ENCODE measurements at places on chromosomes 13 and 19.

DNA sequence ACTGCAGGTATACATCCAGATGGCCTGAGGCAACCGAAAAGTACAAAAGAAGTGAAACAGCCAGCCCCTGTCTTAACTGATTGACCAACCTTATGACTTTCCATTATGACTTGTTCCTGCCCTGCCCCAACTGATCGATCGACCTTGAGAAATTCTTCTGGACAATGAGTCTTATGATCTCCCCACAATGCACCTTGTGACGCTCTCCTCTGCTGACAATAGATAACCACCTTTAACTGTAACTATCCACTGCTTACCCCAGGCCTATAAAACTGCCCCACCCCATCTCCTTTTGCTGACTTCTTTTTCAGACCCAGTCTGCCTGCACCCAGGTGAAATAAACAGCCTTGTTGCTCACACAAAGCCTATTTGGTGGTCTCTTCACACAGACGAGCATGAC, 11.2 kb downstream of the ZNF83 start:
- no peak for DNase-seq

DNA sequence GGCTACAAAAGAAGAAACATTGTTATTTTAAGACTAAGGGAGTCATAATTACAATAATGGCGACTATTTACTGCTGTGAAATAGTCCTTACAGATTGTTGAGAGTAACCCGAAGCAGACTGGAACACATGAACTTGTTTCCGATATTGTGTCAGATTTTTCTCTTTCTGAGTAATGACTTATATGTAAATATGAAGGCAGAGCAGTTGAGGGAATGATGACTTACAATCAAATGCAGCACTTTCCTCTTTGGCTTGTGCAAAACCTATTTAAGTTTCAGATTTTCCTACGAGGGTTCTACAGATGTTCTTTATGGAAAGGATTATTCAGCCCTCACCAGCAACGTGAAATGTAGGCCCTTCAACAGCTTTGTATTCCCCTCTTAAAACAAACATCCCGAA, 198.6 kb downstream of the RGCC start:
- no peak for DNase-seq

GRCh38 chr13:113120300-113121182, 2.1 kb upstream of the F10 start:
- no peak for DNase-seq

- no peak for DNase-seq
These were observed 240.6 kb downstream of the GGACT start for GRCh38 chr13:100347968-100348367.

DNA sequence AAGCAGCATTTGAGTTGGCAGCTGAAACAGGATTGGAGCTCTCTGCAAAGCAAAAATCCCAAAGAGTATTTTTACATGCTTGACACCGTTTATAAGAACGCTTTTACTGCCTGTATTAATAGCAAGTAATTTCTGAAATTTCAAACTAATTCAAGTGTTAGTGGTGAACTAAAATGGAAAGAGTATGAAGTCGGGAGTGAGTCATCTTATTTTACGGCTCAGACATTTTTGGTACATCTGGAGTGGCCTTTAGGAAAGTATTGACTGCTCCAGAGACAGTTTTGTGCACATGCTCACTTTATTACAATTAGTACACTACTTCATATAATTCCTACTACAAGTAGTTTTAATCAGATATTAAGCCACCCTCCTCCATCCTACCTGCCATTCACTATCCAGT, 167.4 kb downstream of the SLITRK6 start:
- DNase-seq: no peak

- DNase-seq: no peak
These were observed 437.6 kb upstream of the KLF12 start for GRCh38 chr13:74571811-74572210.

- DNase-seq: no peak
These were observed 173.7 kb upstream of the TMTC4 start for GRCh38 chr13:100848304-100848703.

- DNase-seq: no peak
These were observed 1.7 kb downstream of the GAPDHS start for GRCh38 chr19:35534803-35535480.

- no peak for DNase-seq
These were observed 862.6 kb upstream of the PCDH20 start for GRCh38 chr13:62278271-62278670.

DNA sequence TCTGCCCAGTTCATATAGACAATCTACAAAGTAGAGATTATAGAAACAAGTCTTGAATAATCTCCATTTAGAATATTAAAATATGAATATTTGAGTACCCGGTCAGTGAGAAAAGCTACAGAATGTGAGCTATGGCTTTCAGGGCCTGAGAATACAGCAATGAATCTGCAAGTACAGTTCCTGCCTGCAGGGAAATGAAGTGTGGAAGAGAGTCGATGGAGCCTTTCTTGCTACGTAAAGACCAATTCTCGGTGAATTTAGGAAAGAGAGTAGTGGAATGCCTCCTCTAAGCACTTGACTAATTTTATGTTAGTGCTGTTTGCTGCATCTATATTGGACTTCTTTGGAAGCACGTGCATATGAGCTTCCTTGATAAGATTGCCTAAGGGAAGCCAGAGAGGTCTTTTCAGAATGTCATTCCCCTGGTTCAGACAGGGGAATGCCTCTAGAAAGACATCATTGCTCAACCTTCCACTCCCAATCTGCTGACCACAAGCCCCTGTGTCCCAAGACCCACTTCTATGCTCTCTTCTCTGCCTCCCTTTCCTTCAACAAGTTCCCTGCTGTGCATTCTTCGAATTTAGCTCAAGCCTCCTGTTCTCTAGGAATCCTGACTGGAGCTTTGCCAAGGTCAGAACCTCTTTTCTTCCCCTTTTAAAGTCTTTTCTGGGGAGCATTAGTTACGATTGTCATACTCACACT, 41.9 kb downstream of the GPC6 start:
- no peak for DNase-seq

GRCh38 chr19:12628040-12629022, 17.6 kb downstream of the ZNF791 start:
- DNase-seq: no peak

- DNase-seq: no peak
These were observed 3.8 kb upstream of the LGALS7B start for GRCh38 chr19:38785187-38785699.

DNA sequence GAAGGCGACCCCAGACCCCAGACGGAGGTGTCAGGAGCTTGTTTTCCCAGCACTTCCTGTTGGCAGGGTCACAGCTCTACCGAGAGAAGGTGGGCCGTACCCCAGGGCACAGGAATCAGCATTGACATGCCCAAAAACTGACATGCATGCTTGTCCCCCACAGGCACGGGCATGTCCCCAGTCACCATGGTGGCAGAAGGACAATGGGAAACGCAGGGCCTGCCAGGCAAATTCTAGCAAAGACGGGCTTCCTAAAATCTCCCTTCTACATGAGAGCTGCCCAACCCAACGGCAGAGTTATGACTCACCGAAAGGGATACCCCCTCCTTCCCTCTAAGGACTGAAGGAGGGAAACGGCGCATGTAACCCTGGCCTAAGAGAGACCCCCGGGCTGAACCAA, 18.5 kb downstream of the TSHZ3 start:
- DNase-seq: no peak

GRCh38 chr19:17234911-17235299, 8.9 kb downstream of the OCEL1 start:
- DNase-seq: no peak

GRCh38 chr19:34408411-34408810, 4.2 kb downstream of the PDCD2L start:
- no peak for DNase-seq

DNA sequence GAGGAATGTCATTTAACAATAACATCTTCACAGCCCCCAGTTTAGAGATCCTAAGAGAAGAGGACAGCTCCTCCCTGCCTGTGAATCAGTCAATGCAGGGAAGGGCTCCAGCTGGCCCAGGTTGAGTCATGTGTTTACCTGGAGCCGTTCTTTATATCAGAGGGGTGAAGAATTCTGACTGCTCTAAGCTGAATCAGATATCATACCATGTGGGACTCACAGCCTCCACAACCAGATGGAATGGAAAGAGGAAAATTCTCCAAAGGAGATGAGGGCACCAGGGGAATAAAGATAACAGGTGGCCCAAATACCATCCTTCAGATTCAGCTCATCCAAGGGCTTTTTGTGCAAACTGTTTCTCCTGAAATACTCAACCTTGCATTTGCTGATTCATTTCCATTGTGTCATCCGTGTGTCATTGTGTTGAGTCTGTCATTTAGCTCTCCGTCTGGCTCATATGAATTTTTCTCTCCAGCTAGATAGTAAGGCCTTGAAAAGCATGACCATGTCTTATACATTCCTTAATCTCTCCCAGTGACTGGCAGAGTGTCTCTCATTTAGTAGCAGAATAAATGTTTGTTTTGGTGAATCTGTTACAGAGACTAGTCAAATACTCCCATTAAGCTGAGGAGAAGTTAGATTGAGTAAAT, 217.9 kb downstream of the RFC3 start:
- peak; percentile 46 for DNase-seq

DNA sequence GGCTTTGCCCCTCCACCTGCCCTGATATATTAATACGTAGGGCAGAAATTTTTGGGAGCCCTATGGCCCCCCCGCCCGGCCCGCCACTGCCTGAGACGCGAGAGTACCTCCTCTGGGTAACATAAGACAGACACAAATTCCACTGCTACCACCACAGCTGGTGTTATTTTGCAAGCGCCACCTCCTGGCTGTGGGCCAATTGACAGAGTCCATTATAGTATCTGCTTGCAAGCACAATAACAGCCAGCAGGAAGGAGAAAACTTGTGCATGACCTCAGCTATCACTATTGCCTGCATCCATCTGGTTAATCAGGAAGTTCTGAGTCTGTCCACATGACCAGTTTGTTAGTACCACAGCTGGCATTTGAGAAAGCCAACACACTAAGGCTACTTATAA, 25.3 kb upstream of the OR10H2 start:
- no peak for DNase-seq

DNA sequence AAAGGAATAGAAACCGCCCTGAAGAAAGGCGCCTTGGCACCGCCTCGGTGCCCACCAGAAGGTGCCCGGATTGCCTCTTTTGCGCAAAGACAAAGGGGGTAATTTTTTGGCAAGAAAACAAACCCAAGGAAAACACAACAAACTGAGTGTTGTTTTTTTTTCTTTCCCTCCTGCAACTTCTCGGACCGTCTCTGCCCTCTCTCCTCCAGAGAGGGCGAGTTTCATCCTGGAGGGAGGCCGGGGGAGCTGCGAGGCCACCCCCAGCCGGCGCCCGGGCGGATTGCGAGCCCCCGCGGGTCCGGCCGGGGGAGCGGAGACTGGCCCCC, 2.3 kb downstream of the ZNF536 start:
- DNase-seq: no peak

- DNase-seq: no peak
These were observed 228.3 kb downstream of the TUBA3C start for GRCh38 chr13:18953139-18953930.

DNA sequence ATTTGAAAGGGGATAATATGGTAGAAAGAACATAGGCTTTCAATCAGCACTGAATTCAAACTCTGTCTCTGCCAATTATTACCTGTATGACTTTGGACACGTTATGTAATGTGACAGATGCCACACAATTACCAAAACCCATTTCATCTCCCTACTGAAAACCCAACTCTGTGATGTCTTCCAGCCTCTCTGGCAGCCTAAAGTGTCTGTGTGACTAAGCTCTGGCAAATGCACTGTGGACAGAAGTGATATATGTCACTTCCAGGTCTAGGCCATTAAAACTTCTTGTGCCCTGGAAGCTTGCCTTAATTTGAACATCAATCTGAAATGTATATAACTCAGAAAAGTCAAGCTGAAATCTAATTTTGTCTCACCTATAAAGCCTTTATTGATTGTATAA, 552.0 kb downstream of the RFC3 start:
- DNase-seq: no peak

DNA sequence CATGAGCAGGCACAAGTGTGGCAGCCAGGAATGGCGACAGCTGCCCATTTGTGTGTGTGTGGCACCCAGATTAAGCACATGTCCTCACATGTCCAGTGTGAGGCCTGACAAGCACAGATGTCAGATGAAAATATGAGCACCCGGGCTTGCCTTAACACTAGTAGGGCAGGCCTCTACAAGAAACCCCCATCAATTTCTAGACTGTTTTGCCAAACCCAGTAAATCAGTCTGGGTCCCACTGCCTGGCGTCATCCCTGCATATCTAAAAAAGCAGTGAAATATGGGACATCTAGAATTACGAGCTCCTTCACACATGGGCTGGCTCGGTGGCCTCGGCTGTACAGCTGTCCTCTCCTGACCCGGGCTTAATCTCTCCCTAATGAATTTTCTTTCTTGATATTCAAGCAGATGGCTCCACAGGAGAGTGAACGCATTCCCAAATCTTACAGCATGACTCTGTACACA, 432.7 kb downstream of the FOXO1 start:
- no peak for DNase-seq

DNA sequence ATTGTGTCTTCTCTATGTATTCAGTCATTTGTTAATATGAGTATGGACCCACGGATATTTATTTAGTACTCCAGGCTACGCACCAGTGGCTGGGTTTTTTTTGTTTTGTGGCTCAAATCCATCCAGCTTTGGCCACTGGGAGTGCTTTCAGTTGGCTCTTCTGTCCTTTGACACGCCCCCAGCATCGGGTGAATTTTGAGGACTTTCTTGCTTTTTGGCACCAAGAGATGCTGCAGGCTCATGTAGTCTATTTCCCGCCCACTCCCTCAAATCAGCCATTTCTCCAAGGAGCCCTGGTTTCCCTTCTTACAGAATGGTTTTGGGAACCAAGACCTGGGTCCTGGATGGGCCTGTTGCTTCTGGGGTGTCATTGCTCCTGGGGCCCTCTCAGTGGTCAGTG, 55.8 kb downstream of the SMARCA4 start:
- DNase-seq: no peak

DNA sequence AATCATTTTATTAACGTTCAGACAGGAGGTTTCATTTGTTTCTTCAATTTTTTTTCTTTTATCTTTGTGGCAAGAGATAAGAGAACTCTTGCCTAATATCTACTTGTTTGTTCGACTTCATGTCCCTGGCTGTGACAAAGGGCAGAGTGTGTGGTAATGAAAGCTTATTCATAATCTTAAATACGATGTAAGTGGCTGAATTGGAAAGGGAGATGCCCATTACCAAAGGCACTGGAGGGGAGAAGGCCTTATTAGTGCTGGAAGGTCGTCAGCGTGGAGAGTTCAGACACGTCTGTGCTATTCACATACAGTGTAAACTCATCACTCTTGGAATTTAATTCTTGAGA, 54.0 kb downstream of the RFC3 start:
- no peak for DNase-seq

DNA sequence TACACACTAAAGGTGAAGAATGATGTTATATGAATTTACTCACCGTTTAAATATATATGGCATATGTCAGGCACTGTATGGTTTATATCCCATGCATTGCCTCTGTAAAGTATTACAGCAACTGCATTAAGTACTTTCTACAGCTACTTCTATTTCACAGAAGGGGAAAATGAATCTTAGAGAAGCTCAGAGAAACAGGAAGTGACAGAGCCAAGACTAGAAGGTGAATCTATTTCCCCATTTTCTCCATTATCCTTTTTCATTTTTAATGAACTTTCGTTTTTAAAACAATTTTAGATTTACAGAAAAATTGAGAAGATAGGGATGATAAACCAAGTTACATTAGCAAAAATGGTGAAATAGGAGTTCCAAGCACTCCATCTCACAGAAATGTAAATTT, 863.3 kb downstream of the UQCRFS1 start:
- DNase-seq: no peak

- no peak for DNase-seq
These were observed 11.4 kb downstream of the ZNF331 start for GRCh38 chr19:53549340-53549739.
